ENCODE measurements at places on chromosomes 13 and 19.

DNA sequence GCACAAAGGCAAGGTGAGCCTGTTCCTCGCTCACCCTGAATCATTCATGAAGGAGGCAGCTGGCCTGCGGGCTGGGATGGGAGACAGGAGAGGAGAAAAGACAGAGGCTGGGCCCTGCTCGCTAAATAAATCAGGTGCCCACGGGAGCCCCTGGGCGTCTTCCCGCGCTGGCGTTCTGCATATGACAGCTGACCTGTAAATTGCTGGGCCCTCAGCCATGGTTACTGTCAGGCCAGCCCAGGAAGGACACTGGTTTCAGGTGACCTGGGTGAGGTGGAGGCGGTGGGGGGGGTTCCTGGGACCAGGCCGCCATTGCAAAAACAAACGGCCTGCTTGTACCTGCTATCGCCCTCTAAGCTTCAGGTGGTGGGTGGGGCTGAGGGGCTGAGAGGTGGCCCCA is 3.4 kb upstream of the PTBP1 start:
- no peak for DNase-seq

DNA sequence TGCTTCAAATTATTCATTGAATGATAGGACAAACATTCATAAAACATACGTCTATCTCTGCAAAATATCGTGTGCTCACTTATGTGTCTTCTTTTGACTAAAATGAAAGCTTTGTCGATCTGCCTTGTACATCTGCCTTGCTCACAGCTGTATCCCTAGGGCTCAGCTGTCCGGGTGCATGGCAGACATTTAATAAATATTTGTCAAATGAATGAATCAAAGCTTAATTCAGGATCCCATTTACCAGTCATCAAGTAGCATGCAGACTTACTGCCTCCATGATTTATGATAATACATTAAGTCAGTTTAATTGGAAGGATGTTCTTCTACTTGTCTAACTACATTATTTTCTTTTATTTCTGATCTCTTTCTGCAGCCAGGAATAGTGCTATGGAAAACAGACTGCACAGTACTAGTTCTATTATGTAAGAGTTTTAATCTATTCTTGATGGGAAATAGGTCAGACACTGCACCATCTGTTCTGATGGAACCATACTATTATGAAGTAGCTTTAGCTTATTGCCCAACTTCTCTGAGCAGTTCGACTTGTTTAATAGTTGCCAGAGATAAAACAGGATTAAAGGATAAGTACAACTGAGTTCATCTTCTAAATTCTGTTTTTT is 13.2 kb downstream of the SLC46A3 start:
- DNase-seq, result no peak

DNA sequence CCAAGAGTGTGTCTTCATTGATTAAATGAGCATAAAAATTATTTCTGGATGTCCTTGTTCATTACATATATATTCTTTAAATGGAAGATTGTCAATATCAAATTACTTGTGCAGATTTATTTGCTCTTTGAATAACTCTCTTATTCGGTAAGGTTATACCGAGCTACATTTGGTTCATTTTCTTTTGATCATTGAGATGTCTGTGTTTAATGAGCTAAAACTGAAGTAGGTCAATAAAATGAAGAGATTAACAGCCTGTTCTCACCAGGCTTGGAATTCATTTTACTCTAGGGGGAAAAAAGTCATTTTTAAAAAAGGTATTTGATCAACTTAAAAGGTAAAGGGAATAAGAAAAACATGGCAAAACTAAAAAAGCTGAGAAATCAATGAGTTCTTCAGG is 10.6 kb downstream of the GPC5 start:
- DNase-seq, result no peak

DNA sequence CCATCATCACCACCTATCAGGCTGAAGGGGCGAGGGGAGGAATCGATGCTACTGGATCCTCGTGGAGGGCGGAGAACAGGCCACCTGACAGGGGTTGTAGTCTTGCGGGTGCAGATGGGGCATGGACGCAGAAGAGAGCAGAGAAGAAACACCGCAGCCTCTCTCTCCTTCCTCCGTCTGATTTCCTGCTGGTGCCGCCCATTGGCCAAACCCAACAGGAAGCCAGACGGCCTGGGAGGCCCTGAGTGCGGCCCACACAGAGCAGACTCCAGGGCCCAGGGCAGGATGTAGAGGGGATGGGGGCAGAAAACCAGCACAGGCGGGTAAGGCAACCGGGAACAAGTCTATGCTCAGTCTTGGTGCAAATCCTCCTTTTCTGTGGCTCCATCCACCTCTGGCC is 15.4 kb downstream of the CEBPA start:
- no peak for DNase-seq

GRCh38 chr19:40005691-40006272 is 8.9 kb downstream of the ZNF546 start:
- DNase-seq, result no peak

DNA sequence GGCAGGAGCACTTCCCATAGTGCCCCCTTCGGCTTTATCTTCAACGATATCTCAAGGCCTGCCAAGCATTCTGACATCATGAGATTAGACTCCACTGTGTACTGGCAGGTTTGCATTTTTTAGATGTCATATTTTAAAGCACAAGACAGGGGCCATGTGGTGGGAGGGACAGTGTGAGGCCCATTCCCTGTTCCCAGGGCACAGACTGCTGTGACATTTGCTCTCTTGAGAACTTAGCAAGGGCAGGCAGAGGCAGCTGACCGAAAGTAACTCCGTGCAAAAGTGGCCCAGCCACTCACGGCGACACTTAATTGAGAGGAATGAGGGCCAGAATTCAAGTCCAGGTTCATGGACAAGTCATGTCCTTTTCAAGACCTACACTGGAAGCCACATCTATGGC is 201.8 kb downstream of the COL4A1 start:
- DNase-seq, result no peak

DNA sequence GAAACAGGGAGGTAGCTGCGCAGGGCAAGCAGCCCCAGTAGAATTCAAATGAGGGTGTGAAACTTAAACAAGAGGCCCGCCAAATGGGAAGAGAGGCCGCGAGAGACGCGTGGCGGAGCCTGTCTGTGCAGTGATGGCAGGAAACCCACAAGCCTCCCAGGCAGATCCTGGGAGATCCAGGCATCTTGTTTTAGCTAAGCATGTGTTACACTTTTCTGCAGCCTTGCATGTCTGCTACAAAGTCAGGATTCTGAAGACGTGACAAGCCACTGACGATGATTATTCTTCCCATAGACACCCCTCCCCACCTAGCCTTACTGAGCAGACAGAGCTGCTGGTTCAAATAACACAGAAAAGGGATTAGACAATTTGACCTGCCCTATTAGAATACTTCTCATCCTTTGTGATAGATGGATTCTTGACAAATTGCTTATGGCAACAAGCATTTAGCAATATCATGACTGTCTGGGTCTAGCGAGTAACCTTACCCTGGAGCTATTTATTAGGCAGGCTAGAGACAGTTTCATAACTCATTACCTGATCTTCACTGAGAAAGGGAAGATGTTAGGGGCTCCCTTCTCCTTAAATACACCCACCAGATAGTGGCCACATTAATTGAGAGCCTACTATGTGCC is 185.2 kb upstream of the IRS2 start:
- no peak for DNase-seq

GRCh38 chr13:56317841-56318240 is 822.9 kb upstream of the PRR20A start:
- no peak for DNase-seq

DNA sequence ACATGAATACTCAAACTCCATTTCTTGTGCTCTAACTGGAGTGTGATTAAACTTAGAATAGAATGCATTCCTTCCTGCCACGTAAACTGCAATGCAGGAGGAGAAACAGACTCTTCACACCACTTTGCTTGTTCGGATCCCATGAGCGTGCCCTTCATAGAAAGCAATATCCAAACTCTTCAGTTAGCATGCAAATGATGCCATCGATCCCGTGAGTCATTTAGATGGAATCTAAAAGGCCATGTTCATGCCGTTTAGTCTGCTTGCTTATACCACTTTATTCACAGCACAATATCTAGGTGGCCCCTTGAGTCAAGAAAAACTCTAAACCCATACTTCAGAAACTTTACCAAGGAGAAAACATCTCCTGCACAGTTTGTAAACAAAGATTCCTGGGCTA is 225.8 kb downstream of the OXGR1 start:
- DNase-seq, result no peak

- DNase-seq, result no peak
These were observed 62.6 kb downstream of the ALOX5AP start for GRCh38 chr13:30797847-30798535.

DNA sequence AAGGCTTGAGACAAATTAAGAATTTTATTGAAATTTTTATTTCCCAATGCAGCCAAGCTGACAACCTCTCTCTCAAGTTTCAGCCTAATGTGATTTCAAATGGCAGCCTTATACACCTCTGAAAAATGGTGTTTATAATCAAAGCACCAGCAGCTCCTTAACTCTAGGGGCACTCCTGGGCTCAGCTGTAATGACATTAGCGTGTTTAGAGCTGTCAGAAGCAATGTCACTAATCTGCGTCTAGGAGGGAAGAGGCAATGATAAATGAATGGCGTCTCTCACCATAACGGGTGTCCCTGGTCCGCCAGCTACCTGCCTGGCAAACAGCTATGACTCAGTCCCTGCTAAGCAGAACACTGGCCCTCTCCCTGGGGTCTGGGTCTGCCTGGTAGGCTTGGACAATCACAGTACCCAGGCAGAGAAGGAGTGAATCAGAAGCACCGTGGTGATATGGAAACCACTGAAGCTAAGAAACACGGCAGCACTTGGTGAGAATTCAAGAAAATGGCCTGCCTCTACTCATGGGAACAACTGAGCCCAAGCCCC is 131.8 kb upstream of the VSTM2B start:
- DNase-seq, result no peak

GRCh38 chr13:43933378-43933777 is 53.7 kb downstream of the LACC1 start:
- DNase-seq, result no peak

DNA sequence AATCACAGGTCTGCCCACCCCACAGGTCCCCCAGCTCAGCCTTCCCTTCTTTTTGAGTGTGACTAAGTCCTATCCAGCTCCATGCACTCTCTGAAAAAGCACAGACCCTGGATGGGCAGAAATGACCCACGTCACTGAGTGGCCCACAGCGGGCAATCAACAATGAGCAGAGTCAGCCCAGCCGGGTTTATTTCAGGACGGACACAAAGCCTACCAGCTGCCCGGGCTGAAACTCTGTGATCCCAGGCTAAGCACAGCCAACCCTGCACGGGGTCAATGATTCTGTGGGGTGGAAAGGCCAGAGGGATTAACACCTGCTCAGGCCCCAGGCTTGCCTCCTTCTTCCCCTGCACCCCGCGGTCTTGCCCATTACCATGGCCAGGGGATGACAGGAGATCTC is 8.4 kb downstream of the NAPA start:
- no peak for DNase-seq

GRCh38 chr13:93254775-93255174 is 28.2 kb downstream of the GPC6 start:
- no peak for DNase-seq

DNA sequence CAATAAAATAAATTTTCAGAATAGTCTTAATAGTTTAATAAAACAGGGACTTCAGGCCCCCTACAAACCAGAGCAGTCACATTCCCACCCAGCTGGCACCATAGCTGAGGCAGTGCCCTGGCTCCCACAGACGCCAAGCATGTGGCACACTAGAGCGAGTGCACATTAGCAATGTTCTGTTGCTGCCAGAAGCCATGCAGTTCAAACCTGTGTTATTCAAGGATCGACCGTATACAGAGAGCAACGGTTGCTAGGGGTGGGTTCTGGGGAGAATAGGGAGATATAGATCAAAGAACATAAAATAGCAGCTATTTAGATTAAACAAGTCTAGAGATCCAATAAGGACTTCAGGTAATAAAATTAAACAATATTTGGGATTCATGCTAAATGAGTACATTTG is 419.3 kb upstream of the KLHL1 start:
- DNase-seq, result no peak

DNA sequence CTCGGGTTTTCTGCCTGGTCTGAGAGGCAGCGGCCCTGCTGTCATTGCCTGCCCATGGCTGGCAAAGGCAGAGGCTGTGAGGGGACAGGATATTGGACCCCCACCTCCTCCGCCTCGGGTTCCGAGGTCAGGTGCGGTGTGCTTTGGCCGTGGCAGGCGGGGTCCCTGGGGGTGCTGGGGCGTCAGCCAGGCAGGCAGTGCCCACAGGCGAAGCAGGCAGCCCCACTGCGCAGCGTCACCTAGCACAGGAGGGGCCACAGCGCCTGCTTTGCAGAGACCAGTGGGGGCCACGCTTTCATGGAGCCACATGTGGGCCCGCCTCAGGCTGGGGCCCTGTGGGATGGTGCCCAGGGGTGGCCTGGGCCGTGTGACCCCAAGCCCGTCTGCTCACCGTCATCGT is 96.0 kb downstream of the KDM4B start:
- DNase-seq, result no peak

DNA sequence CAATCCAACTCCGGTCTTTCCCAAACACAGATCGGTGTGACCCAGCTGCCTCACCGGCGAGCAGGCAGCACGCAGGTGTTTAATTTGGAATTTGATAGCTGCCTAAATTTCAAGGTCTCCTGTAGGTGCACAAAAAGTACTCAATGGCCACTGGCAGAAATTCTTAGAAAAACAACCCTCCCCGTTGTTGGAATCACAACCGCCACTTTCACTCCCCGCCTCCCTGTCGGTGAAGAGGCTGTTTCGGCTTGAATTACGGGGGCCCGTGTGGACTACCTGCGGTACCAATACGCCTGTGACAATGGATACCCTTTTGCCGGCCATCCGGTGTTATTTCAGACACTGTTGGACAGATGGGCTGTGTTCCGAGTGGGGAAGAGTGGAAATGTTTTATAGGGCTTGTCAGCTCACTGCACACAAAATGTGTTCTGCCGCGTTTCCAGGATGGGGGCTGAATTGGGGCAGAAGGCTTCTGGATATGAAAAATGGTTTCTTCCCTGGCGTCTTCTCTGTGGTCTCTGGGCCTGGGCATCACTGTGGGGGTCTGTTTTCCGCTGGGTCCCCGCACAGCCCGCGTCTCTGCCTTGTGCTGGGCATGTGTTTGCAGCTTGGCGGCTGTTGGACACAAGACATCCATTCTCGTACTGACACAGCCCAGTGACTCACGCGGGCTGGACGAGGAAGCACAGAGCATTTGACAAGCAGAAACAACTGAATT is 45.4 kb downstream of the ZIC5 start:
- no peak for DNase-seq

- DNase-seq, result no peak
These were observed 865 bp upstream of the CRLF1 start for GRCh38 chr19:18607226-18608101.

- DNase-seq, result no peak
These were observed 132.8 kb upstream of the SPRY2 start for GRCh38 chr13:80473695-80474094.

- no peak for DNase-seq
These were observed 5.8 kb downstream of the CEBPA start for GRCh38 chr19:33296488-33296971.

GRCh38 chr19:19752760-19753403 is 20.0 kb upstream of the ZNF14 start:
- DNase-seq, result no peak

DNA sequence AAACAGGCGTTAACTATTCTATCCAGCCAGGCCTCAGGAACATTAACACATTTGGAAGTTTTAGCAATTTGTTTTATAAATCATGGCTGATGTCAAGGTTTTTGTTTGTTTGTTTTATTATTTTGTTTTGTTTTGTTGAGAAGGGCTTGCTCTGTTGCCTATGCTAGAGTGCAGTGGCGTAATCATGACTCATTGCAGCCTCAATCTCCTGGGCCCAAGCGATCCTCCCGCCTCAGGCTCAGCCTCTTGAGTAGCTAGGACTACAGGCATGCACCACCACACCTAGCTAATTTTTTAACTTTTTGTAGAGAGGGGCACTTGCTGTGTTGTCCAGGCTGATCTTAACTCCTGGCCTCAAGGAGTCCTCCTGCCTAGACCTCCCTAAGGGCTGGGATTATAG is 28.3 kb downstream of the NUP58 start:
- no peak for DNase-seq

GRCh38 chr19:7795555-7796161 is 32.6 kb downstream of the CLEC4M start:
- DNase-seq, result no peak
